ENCODE measurements at places on chromosomes 2 and 18.

DNA sequence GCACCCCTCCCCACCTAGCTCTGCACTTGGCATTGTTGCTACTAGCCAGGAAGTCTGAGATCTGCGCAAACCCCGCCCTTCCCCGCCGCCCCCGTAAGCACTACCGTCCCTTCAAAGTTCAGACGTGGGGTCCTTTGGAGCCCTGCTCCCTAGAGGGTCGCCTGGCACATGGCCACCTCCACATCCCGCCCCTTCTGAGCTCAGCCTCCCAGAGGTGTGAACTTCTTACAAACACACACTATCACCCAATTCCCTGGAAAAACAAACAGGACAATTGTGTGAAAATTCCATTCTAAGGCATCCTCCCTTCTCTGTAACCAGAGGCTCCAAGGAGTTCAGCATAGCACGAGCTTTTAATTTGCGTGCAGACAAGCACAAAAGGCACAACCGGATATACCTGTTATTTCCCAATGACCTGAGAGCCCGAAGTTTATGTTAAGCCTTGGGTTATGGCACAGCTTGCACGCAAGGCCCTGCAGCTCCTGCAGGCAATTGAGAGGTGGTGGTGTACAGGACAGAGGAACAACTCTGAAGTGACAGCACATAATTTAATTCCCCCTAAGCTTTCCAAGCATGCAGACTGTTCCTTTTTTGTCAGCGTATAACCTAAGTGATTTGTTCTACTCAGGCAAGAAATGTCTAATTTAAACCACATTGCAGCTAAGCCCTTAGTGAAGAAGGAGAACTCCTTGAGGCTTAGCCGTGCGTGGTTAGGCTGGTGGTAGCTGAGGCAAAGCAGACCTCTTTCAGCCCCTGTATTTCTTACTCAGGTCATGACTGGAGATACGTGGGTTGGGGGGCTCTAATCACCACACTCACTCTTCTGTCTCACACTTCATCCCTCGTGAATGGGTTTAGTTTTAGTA lies 20.3 kb upstream of the CYP1B1 start:
- no peak for DNase-seq

DNA sequence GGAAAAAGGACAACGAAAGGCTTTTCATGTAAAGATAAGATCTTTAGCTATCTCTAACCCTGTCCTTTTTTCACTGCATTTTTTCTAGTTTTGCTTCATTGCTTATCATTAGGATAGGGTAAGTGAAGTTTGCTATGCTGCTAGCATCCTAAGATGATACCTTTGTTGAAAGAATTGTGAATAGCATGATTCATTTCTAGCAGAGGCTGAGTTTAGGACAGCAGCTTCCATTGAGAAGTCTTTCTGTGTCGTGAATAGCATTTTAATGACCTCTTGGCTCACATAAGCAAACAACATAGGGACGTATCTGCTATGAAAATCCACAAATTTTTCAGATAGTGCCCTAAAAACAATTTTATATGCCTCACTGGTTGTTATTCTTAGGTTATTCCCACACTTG lies 36.4 kb upstream of the GAREM2 start:
- DNase-seq, result no peak

DNA sequence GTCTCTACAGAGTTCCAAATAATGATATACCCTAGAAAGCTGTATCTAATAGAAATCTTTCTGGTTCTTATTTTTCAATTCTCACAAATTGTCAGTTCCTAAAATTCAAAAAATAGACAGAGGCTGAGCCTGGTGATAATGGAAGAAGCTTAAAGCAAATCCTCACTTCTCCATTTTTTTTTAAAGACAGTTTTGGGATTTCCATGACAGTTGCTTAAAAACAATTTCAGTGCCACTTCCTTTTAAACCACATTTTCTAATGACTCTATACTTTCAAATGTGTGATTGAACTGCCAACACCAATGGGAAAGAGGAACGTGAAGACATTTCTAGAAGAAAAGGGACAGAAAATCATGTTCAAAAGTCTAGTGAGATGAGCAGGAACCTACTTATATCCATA lies 4.0 kb downstream of the GKN2 start:
- no peak for DNase-seq

DNA sequence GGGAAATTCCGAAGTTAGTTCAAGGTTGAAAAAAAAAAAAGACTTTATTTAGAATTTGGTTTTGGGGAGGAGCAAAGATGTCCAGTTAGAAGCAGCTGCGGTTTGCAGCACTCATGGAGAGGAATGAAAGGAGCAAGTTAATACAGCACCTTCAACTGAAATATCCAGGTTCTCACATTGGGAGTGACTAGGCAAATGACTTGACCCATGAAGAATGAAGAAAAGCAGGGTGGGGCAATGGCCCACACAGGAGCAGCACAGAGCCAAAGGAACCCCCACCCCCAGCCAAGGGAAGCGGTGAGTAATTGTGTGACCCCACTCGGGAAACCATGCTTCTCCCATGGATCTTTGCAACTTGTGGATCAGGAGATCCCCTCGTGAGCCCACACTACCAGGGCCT lies 32.8 kb downstream of the ZNF892 start:
- DNase-seq, result no peak

DNA sequence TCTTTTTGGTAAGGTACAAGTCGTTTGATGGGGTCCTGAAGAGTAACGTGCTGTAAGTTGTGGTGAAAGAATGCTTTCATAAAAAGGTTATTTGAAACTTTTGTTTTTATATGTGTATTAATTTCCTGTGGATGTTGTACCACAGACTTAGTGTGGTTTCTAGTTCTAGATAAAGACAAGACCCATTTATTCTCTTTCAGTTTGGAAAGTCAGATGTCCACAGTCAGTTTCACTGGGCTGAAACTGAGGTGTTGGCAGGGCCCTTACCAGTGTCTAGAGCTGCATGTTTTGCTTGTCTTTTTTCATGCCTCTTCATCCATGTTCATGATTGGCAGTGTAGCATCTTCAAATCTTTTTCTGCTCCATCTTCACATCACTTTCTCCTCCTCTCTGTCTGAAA lies 22.1 kb upstream of the DOCK10 start:
- no peak for DNase-seq

GRCh38 chr2:69565431-69565839 lies 78.1 kb downstream of the AAK1 start:
- DNase-seq, result no peak

DNA sequence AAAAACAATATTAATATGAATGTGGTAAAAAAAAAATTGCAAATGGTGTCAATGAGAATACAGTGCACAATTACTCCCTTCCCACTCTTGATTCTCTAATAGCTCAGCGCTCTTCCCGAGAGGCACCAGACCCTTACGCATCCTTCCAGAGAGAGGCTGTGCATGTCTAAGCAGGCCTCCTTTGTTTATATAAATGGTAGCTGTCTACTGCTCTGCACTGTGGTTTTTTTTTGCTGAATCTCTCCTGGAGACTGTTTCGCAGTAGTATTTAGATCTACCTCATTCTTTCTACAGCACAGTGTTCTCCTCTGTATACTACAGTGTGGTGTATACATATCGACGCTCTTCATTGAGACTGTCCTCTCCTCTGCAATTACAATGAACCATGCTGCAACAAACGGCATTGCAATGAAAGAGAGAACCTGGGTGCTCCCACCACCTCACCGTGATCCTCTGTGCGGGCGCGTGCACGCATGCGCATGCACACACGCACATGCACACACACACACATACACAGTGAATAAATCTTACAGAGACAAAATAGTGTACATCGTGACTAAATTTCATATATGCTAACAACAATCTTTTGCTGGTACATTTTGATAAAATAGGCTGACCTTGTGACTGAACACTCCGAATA lies 19.4 kb downstream of the SEPTIN10 start:
- peak; percentile 64 for DNase-seq

- no peak for DNase-seq
Observed at GRCh38 chr2:222322236-222322635, 23.4 kb upstream of the PAX3 start.

DNA sequence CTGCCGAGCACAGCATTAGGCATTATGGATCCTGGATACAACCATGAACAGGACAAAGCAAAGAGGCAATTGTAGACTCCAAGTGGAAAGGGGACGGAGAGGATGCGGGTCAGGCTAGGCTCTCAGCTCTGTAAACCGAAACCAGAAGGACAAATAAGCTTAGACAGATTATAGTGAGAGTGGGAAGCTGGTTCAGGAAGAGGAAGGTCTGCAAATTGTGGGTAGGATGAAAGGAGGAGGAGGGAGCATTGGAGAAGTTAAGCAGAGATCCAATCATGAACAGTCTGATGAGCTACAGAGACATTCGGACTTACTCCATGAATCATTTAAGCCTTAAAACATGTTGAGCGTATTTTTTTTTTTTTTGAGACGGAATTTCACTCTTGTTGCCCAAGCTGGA lies 3.0 kb downstream of the MSH6 start:
- no peak for DNase-seq

- no peak for DNase-seq
Observed at GRCh38 chr2:236819275-236820002, 249.8 kb downstream of the ACKR3 start.

- DNase-seq, result no peak
Observed at GRCh38 chr2:97848306-97848705, 134.9 kb downstream of the ZAP70 start.

GRCh38 chr2:112880091-112880531 lies 30.9 kb upstream of the IL37 start:
- no peak for DNase-seq

GRCh38 chr2:112776113-112776512 lies 8.2 kb downstream of the IL1A start:
- DNase-seq, result no peak

GRCh38 chr18:26133652-26134051 lies at the start of gene PSMA8:
Gene PSMA8, plus strand, starts transcription at chr18:26133869. Its CDS starts 97 bp downstream, at chr18:26133966.
- DNase-seq, result no peak

DNA sequence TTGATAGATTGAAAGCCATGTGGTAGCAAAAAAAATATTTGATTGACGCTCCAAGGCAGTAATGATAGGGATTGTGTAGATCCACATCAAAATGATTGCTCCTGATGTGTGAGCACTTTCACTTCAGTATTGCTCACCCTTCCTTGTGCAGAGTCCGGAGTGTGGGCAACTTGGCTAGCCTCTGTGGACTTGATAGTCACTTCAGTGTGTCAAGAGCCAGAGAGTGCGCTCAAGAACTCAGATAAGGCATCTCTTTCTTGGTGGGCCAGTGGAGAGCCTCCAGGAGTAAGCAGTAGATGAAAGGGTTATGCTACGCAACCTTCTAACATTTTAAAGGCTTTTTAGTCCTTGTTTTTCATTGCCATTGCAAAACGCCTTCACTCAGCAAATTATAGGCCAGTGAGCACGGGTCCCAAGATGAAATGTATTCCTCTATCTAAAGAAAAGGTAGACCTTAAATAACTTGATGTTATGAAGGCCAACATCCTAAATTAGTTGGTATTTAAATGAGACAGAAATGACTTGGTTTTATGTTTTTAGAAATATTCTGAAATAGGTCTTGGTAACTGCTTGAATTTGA lies 84.4 kb downstream of the MEIS1 start:
- DNase-seq, result no peak

GRCh38 chr2:233832414-233832813 lies 21.9 kb downstream of the HJURP start:
- no peak for DNase-seq

- DNase-seq, result peak; percentile 91
Observed at GRCh38 chr2:219249203-219249980, 3.7 kb upstream of the TUBA4B start.
